ENCODE measurements at places on chromosomes 7 and 10.

GRCh38 chr10:4138146-4138721 lies 353.2 kb upstream of the KLF6 start:
- DNase-seq, result no peak

GRCh38 chr10:95474228-95475002 lies 86.8 kb downstream of the SORBS1 start:
- DNase-seq, result no peak

DNA sequence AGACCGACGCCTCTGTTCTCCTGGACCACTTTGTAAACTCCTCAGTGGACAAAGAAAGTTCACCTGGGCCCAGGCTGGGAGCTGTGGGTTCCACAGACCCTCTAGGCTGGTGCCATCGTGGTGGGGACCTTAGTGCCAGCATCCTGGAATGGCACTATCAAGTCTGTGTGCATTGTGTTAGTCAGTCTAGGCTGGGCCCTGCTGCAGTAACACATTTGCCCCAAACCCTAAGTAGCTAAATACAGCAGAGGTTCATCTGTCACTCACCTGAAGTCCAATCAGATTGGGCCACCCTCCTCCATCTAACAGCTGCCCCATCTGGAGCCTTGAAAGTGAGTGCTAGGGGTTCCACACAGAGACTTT lies 110.8 kb downstream of the RGS10 start:
- no peak for DNase-seq

DNA sequence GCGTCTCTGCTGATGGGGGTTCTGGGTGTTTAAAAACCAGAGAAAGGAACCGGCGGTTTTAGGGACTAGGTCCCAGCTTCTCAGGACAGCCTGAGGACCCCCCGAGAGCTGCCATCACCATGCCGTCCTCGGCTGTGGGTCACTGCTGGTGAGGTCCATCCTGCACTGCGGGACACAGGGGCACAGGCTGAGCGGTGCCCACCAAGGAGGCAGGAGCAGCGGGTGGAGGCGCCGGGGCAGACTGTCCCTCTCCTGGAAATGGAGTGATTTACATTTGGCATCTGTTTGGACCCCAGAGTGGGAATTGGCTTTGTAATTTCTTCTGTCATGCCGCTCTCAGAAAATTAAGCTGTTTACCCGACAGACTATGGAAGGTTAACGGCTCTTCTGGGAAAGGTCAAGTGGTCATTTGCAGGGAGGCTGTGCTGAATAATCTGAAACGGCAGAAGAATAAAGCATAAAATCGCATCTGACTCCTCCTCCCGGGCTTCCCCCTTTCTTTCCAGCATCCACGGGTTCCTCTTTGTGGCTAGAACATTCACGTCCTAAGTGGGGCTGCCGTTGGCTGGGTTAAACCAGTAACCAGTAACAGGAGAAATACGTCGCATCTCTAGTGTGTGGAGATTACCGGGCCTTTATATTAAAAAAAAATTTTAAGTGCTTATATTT lies 31.7 kb downstream of the LHPP start:
- no peak for DNase-seq

GRCh38 chr7:28061824-28062196 lies 118.8 kb downstream of the JAZF1 start:
- DNase-seq, result no peak

- no peak for DNase-seq
Observed at GRCh38 chr7:79403879-79404278, 49.6 kb downstream of the MAGI2 start.

- no peak for DNase-seq
Observed at GRCh38 chr10:80271416-80271815, 18.0 kb downstream of the MAT1A start.

GRCh38 chr7:157490465-157490912 lies 153.7 kb downstream of the DNAJB6 start:
- no peak for DNase-seq

GRCh38 chr7:64099656-64100531 lies 54.7 kb downstream of the ZNF727 start:
- no peak for DNase-seq

DNA sequence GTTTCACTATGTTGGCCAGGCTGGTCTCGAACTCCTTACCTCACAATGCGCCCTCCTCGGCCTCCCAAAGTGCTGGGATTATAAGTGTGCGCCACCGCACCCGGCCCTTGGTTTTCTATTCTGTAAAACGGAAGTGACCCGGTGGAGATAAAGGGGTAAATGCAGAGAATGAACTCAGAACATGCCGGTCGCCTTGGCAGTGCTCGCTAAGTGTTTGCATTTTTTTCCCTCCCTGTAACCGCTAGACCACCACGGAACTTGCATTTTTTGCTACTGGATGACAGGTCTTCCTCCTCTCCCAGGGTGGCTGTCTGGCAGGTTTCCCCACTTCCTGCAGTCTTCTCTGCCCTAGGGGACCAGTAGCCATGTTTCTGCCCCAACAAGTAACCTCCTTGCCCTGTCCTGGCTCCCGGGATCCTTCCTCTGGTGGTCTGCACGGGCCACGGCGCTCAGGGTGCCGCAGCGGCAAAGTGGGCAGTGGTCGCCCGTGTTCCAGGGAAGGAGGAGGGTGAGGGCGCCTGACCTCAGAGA lies 18.8 kb upstream of the GNA12 start:
- DNase-seq, result no peak

DNA sequence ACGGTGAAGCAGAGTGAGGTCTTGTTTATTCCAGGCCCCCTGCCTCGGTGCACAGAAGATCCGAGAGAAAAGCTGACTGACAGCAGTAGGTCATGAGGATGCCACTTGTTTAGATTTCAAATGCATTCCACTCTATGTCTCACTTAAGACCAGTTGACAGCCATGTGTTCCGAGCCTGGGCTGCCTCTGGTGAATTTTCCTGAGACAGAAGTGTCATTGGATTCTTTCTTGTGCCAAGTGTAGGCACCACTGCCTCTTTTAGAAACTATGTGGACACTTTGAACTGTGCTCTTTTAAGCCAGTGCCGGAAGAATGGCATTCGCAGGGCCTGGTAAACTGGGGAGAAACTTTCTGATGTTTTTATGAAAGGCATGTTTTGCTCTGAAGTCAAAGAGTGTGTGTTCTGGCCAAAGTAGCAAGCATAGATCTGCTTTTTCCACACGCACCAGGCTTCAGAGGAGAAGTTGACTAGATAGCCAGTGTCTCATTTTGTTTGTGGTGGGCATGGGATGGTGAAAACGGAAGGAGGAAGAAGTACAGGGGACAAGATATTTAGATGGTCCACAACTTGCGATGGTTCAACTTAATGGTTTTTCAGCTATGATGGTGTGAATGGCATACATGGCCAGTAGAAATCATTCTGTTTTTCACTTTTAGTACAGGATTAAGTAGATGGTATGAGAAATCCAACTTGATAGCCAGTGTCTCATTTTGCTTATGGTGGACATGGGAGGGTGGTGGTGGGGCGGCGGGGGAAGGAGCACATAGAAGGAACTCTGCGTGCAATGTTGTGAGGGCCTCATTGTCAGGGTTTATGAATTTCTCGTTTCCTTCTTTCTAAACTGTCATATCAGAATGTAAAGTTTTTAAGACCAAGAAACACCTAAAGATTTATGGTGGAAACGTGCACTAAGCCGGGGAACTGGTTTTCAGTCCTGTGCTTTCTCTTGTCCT lies 41.5 kb downstream of the CYP17A1 start:
- no peak for DNase-seq

DNA sequence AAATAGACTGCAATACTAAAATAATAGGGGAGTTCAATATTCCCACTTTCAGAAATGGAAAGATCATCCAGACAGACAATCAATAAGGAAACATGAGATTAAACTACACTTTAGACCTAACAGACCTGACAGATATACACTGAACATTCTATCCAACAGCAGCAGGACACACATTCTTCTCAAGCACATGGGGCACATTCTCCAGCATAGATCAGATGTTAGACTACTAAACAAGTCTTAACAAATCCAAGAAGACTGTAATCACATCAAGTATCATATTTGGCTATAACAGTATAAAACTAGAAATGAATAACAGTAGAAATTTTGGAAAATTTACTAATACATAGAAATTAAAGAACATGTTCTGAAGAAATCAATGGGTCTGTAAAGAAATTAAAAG lies 458.9 kb upstream of the ANKRD30A start:
- no peak for DNase-seq

- no peak for DNase-seq
Observed at GRCh38 chr7:126845331-126845730, 407.4 kb downstream of the GRM8 start.

- no peak for DNase-seq
Observed at GRCh38 chr10:20466731-20467130, 430.4 kb downstream of the NEBL start.

- no peak for DNase-seq
Observed at GRCh38 chr10:100158044-100158805, 27.6 kb downstream of the ERLIN1 start.

DNA sequence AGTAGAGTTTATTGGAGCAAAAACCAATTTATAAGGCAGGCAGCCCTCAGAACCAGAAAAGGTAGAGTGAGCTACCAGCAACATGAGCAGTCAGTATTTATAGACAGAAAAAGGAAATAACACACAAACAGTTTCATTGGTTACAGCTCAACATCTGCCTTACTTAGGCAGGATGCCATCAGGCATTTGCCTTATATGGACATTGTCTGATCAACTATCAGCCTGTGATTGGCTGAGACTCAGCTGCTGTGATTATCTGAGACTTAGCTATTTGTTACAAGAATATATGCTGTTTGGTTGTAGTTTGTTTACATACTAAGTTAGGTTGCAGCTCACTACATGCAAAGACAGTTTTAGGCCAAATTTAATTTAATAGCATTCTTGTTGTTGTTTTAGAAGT lies 60.4 kb upstream of the CDK1 start:
- no peak for DNase-seq

GRCh38 chr10:82796510-82796909 lies 921.5 kb downstream of the NRG3 start:
- no peak for DNase-seq

GRCh38 chr7:93830141-93830925 lies 60.2 kb downstream of the TFPI2 start:
- DNase-seq, result no peak

DNA sequence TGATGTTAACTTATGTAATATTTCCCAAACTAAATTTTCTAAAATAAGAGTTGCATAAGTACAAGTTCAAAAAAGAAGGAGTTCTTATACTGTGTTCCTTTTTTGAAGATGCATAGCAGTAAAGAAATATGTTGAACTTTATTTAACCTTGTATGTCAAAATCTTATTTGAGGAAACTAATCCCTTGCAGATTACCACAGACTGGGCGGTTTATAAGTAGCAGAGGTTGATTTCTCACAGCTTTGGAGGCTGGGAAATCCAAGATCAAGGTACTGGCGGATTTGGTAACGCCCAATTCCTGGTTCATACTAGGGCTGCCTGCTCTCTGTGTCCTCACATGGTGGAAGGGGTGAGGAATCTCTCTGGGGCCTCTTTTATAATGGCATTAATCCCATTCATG lies 68.5 kb downstream of the GNAT3 start:
- no peak for DNase-seq
